Activated naive CD8-positive, alpha-beta T cell treated with anti-CD3 and anti-CD28 coated beads for 36 hours (primary cell): ENCODE measurements at places on chromosomes 6 and 20. TPM values are rescaled to one million over a fixed set of nuclear protein-coding genes. Genes with fewer than 3 reads are reported as not detected.

DNA sequence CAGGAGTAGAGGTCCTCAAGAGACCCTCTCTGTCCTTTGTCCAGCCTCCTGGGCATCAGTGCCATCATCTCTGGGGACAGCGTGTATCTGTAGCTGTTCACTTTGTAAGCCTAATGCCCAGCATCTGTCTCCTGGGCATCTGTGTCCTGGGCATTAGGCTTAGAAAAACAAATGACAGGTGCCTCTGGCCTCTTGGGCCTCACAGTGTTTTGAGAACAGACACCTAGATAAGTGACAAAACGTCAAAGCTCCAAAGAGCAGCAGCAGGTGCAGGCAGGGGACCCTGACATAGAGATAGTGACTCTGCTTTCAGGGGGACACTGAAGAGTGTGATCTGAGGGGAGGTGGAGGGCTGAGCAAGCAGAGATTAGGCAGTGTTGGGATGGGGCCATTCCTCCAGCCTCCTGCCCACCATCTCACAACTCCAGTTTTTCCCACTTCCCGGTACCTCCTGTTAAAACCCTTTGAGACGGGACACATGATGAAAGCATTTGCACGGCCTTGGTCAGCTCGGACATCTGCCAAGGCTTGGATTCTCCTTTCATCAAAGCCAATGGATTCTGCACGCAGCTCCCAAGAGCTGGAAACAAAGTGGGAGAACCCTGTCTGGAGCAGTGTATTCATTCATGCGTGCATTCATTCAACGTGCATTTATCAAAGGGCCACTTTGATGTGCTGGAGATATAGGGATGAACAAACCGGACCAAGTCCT, 55.5 kb upstream of the CD93 start:
- no peak for DNase-seq
- H3K4me1 ChIP-seq = peaks cover 14% of the 10 kb centered on the region
- no peak overlapping the region for H3K4me3 ChIP-seq
- H3K27ac ChIP-seq = no peak overlapping the region
- no peaks in the 10 kb centered on the region for H3K27me3 ChIP-seq

- H3K36me3 ChIP-seq = no peaks in the 10 kb centered on the region
- H3K4me3 ChIP-seq = no peak overlapping the region
- no peak for DNase-seq
- H3K4me1 ChIP-seq = no peaks in the 10 kb centered on the region
Measured at GRCh38 chr6:967701-968100, 274.8 kb upstream of the EXOC2 start.

PTPRA gene
- 43.0 TPM for total RNA-seq

DNA sequence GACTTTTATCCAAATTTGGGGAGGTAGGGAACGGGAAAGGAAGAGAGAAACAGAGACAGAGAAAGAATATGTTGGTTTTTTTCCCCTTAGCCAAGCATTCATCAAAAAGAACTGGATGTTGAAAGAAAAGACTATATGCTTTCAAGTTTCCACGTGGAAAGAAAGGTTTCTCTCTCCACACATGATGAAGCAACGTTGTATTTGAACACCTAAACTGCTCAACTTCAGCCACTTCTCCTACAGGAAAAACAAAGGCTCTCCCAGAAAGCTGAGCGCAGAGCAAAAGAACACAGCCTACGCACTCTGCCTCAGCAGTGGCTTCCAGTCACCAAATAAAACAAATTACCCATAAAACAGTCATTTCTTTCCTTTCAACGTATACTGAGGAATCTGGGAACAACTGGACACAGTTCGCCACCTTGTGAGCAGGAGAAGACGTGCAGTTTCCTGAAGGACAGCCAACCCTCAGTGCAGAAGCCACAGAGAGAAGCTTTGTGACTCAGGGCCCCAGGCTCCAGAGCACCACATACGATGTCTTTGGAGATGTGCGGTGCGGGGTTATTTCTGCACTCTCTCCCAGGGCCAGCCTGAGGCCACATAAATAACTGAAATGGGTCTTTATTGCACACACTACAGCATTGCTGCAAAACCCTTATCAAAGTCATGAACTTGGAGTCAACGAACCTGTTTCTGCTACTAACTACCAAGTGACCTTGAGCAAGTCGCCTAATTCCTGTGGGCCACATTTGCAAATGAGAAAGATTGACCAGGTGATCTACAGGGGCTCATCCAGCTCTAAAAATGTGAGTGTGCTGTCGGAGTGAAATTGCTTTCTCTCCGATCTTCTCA, 10.1 kb downstream of the IL17F start:
- H3K4me1 ChIP-seq = peaks cover 12% of the 10 kb centered on the region
- peak; percentile 32 for DNase-seq
- no peak overlapping the region for H3K27ac ChIP-seq

GRCh38 chr20:5657190-5657875, 92.9 kb upstream of the SHLD1 start:
- no peaks in the 10 kb centered on the region for H3K27me3 ChIP-seq
- no peak for DNase-seq
- no peaks in the 10 kb centered on the region for H3K36me3 ChIP-seq
- H3K4me3 ChIP-seq = no peak overlapping the region
- peaks cover 28% of the 10 kb centered on the region for H3K4me1 ChIP-seq
